ENCODE measurements at places on chromosomes 3 and 15. TPM values are rescaled to one million over a fixed set of nuclear protein-coding genes. Genes with fewer than 3 reads are reported as not detected.

DNA sequence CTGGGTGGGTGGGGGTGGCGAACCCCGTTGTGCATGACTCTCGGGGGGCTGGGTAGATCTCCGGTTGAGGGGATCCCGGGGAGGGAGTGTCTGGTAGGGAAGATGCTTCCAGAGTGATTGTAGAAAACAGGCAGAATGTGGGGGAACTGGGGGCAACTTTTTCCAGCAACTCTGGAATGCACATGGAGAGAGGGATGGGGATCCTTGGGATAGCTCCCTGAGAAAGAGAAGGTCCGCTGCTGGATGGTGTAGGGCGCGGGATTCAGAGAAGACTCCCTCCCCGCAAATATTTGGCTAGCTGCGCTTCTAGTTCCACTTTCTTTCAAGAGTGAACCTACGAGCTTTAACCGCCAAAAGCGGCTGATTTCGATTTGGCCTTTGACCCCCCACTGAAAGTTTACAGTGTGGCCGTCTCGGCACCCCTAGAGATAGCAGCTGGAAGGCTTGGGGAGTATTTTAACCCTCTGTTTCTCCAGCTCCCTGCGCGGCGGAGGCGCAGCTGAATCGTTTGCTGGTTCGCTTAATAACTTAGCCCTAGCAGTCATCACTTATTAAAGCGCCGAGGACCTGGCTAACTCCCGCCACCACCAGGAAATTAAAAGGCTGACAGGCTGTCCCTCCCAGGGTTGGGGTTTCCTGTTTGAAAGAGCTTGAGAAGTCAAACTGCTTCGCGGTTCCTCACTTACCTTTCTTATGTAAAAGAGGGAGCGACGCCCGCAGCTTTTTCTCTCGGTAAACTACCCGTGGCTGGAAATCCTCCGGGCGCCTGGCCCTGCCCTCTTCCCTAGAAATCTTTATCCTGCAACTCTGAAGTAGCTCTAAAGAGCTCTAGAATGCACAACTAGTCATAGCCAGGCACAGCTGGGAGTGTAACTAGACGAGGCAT, 1.2 kb downstream of the PHLDB2 start:
- H3K27ac ChIP-seq = peak overlapping the region; percentile 91
- H3K27me3 ChIP-seq = no peaks in the 10 kb centered on the region
- peak overlapping the region; percentile 62 for H3K4me3 ChIP-seq
- peak; percentile 68 for DNase-seq
- no peaks in the 10 kb centered on the region for H3K36me3 ChIP-seq
- H3K4me1 ChIP-seq = no peaks in the 10 kb centered on the region

GRCh38 chr15:77892335-77892734, 185.2 kb downstream of the TBC1D2B start:
- DNase-seq = peak; percentile 11
- H3K4me3 ChIP-seq = no peak overlapping the region
- H3K27ac ChIP-seq = no peak overlapping the region
- no peaks in the 10 kb centered on the region for H3K27me3 ChIP-seq

DNA sequence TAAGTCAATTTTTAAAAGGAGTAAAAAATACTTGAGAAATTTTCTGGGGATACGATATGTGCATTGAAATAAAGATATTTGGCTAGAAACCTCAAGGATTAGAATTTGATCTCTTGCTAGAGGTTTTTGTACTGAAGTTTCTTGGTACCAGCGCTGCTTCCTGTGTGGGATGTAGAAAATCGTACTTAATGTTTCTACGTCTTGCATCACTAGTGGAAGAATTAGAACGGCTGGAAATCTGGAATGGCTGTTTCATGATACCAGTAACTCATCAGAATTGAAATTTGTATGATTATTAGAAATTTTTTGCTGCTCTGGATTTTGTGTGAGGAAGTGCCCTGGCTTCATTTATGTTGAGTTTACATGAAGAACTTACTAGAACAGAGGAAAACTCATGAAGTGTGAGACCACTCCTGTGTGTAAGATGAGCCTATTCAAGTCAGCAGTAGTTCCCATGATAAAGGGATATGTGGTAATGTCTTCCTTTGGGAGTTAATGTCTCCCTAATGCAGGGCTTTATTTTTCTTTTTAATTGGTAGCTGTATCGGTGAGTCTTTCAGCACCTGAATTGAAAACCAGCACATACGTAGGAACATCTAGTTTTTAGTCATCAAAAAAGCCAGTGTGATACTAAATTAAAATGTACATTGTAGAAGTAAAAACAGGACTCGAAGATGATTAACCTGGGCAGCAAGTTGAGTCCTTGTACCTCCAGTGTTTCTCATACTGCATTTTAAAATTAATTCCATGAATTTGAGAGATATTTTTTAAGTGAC, 3.2 kb downstream of the KBTBD8 start:
- no peak for DNase-seq
- no peaks in the 10 kb centered on the region for H3K36me3 ChIP-seq
- no peak overlapping the region for H3K4me3 ChIP-seq
- H3K4me1 ChIP-seq = no peaks in the 10 kb centered on the region
- H3K27ac ChIP-seq = no peak overlapping the region
- H3K27me3 ChIP-seq = no peaks in the 10 kb centered on the region

DNA sequence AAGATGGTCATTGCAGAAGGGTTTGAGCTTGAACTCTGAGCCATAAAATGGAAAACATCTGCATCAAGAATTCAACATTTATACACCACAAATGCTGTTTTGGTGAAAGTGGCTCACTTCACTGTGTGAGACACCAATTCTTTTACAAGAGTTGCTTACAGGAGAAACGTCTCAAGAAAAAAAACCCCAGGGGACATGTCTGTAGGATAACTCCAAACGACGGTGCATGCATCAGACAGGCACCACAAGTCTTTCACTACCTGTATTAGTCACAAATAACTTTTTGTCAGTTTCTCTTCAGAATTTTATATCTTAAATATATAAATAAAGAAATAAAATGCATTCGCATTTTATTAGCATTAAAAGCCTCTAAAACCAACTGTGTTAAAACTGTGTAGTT, 164.3 kb downstream of the EFHB start:
- no peaks in the 10 kb centered on the region for H3K4me1 ChIP-seq
- no peak for DNase-seq
- H3K4me3 ChIP-seq = no peak overlapping the region
- no peak overlapping the region for H3K27ac ChIP-seq

GRCh38 chr3:183500981-183501704, 54.4 kb downstream of the KLHL6 start:
- no peaks in the 10 kb centered on the region for H3K36me3 ChIP-seq
- H3K4me3 ChIP-seq = no peak overlapping the region
- no peak overlapping the region for H3K27ac ChIP-seq
- no peaks in the 10 kb centered on the region for H3K27me3 ChIP-seq

DNA sequence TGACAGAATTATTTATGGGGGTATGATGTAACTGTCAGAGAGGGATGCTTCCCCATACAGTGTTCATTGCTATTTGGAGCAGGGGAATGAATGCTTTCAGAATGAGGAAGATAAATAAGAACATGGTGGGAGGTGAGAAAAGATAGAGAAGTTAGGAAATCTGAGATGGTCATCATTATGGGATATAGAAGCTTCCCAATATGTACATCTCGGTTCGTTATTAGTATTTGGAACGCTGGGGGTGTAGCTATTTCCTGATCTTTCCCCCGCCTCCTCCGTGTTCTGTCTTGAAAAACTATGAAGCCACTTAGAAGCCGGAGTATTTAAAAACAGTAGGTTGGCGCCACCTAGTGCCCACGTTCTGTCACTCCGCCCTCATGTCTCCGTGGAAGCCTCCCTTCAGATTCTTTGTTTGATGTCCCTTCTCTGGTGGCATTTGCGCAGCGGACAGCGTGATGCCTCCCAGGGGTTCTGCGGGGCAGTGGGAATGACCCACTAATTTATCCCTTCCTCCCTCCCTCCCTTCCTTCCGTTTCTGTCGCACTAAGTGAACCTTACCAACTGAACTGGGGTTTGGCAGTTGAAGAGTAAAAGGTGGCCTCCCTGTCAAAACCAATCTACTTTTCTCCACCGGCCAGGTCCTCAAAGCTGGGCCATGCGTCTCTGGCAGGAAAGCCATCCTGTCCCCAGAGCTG, 184.5 kb downstream of the FEZF2 start:
- H3K4me1 ChIP-seq = no peaks in the 10 kb centered on the region
- no peak overlapping the region for H3K27ac ChIP-seq
- H3K36me3 ChIP-seq = no peaks in the 10 kb centered on the region
- peak; percentile 72 for DNase-seq
- no peak overlapping the region for H3K4me3 ChIP-seq

DNA sequence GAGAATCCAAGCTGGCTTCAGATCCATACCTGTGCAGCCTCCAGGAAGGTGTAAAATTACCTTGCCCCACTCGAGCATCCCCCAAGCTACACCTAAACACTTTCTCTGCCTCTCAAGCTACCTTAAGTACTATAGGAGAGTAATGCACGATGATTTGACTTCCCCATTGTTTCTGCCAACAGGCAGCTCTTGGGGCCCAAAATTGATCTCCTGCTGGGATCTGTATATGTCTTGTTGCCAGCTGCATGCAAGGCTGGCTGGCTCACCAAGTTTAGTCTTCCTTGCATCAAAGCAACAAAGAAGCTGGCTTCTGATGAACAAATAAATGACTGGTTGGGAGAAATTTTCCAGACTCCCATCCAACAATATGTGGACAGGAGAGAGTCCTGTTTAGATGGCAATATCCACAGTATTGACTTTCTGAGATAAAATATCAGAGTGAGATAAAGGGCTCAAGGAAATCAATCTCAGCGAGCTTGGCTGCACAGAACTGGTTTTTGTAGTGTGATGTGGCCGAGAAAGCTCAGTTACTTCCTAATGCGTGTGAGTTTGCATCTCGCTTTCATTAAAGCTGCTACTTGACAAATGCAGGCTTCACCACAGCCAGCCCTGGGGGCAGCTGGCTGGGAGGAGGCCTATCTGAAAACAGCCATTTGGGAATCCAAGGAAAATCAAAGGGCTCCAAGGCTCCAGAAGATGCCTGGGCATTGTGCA, 140.7 kb downstream of the MINAR1 start:
- no peaks in the 10 kb centered on the region for H3K4me1 ChIP-seq
- DNase-seq = no peak
- H3K36me3 ChIP-seq = no peaks in the 10 kb centered on the region
- H3K27me3 ChIP-seq = no peaks in the 10 kb centered on the region
- H3K4me3 ChIP-seq = no peak overlapping the region

DNA sequence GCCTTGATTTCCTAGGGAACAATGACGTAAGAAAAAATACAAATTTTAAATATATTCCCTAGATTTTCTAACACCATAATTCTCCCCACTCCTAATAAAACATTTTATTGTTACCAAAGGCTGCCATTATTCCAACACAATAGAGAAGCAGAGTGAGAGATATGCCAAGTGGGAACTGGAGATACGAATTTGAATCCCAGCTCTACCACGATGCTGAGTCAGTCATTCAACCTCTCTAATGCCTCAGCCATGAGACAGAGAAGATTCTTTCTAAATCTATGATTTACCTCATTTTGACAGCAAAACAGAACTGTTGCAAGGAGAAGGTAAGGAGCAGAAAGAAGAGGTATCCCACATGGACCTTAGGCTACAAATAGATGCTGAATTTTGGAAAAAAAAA, 112.5 kb downstream of the IGF2BP2 start:
- no peaks in the 10 kb centered on the region for H3K36me3 ChIP-seq
- peaks cover 6% of the 10 kb centered on the region for H3K4me1 ChIP-seq
- H3K4me3 ChIP-seq = no peak overlapping the region
- no peak for DNase-seq
- no peaks in the 10 kb centered on the region for H3K27me3 ChIP-seq

GRCh38 chr15:64460206-64460723, at the start of gene ZNF609:
Gene ZNF609, plus strand, starts transcription at chr15:64460578. Its CDS starts 38,842 bp downstream, at chr15:64499420.
- no peaks in the 10 kb centered on the region for H3K36me3 ChIP-seq
- DNase-seq = peak; percentile 89
- peak within 1 kb of the TSS; percentile 42 for H3K4me3 ChIP-seq
- H3K27me3 ChIP-seq = no peaks in the 10 kb centered on the region
- H3K27ac ChIP-seq = peak within 1 kb of the TSS; percentile 70

DNA sequence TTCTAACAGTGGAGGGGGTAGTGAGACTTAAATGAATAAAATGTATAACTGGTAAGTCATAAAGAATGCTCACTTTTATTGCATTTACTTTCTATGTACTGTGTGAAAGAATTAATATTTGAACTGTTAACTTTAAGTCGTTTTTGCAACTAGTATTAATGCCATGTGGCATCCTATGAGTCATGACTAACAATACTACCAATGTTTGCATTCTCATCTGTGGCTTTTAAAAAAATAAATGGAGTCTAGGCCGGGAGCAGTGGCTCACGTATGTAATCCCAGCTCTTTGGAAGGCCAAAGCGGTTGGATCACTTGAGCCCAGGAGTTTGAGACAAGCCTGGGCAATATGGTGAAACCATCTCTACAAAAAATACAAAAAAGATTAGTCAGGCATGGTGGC, 5.2 kb downstream of the C3orf49 start:
- no peaks in the 10 kb centered on the region for H3K4me1 ChIP-seq
- H3K4me3 ChIP-seq = no peak overlapping the region
- no peaks in the 10 kb centered on the region for H3K36me3 ChIP-seq
- DNase-seq = no peak

GRCh38 chr15:74730619-74731316, 5.4 kb upstream of the CYP1A1 start:
- H3K4me1 ChIP-seq = no peaks in the 10 kb centered on the region
- H3K36me3 ChIP-seq = no peaks in the 10 kb centered on the region
- no peak overlapping the region for H3K4me3 ChIP-seq
- H3K27me3 ChIP-seq = no peaks in the 10 kb centered on the region
- peak; percentile 78 for DNase-seq

DNA sequence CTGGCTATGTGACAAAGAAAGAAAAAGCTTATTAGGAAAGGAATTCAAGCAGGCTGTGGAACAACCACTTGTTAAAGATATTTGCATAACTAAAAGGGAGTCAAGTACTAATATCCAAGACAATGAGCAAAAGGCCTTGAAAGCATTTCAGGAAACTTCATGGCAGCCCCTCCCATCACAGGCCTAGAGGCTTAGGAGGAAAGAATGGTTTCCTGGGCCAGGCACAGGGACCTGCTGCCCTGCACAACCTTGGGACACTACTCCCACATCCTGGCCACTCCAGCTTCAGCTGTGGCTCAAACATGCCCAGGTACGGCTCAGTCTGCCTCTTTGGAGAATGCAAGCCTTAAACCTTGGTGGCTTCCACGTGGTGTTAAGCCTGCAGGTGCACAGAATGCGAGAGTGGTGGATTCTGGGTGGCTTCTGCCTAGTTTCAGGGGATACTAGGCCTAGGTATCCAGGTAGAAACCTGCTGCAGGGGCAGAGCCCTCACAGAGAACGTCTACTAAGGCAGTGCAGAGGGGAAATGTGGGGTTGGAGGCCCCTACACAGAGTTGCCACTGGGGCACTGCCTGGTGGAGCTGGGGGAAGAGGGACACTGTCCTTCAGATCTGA, 121.6 kb downstream of the OPA1 start:
- H3K36me3 ChIP-seq = no peaks in the 10 kb centered on the region
- H3K27ac ChIP-seq = no peak overlapping the region
- H3K27me3 ChIP-seq = no peaks in the 10 kb centered on the region
- no peak for DNase-seq
- no peak overlapping the region for H3K4me3 ChIP-seq

SLC28A1 gene
- 57.6 TPM for total RNA-seq

ERC2 gene
- not detected for total RNA-seq

CYP1A2 gene
- 0.81 TPM for total RNA-seq

GOLGA6D gene
- 0.27 TPM for total RNA-seq

CISH gene
- 19.1 TPM for total RNA-seq

PDE8A gene
- total RNA-seq = 36.3 TPM

NR1I2 gene
- 188 TPM for total RNA-seq

SPINT1 gene
- 2.2 TPM for total RNA-seq

NCKIPSD gene
- 8.8 TPM for total RNA-seq

LIPH gene
- total RNA-seq = 0.24 TPM

SLC12A1 gene
- not detected for total RNA-seq

NCK1 gene
- total RNA-seq = 24.1 TPM

PLA1A gene
- 24.7 TPM for total RNA-seq

C3orf85 gene
- total RNA-seq = 3.3 TPM

LIPC gene
- total RNA-seq = 206 TPM

PAK6 gene
- total RNA-seq = 0.06 TPM
